ENCODE measurements at places on chromosomes 3 and 15.

GRCh38 chr15:37880009-37880834, 54.2 kb upstream of the TMCO5A start:
- DNase-seq: peak; percentile 43

DNA sequence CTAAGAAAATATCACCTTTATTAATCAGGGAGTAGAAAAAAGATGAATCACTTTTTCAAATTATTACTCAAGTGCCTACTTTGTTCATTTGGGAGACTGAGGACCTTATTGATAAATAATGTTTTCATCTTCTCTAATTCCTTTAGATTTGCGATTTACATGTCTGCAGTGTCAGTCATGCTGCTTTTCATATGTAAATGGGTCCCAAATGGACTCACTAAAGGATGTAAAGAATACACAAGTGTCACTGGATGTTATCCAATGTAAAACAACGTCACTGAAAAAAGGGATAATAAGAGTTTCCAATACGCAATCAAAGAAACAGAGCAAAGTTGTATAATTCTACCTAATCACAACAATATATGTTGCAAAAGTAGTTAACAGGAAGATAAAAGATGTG, 84.9 kb downstream of the TFDP2 start:
- peak; percentile 84 for DNase-seq

DNA sequence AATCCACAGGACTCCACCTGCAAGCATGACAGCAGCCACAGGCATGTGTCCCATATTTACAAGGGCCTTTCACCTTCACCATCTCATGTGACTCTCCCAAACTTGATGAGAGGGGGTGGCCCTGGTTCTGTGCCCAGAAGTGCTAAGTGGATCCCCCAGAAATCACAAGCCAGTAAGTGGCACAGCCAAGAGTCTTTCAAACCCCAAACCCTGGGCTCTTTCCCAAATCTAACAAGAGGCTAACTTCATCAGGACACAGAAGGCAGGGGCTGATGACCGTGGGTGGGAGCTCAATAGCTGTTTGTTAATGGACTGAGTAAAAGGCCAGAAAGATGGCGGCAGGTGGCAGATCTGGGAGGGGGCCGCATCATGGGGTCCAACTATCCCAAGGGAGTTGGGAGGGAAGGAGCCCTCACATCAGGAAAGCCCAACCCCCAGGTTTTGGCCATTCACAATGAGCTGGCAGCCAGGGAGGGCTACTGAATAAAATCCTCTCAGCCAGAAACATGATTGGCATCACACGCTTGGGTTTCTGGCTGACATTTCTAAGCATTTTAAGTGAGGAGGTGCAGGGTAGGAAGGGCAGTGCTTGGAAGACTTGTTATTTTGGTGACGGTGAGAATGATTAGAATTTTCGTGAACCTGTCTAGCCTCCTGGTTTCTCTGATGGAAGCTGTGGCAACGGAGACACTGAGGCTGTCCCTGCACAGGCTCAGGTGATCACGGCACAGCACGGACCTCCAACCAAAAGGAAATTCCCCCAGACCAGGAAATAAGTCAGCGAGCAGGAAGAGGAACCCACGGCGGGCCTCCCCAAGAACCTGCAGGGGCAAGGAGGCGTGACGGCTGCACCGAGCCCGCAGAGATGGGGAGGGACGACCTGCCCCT, 109.3 kb downstream of the OXNAD1 start:
- DNase-seq: no peak

DNA sequence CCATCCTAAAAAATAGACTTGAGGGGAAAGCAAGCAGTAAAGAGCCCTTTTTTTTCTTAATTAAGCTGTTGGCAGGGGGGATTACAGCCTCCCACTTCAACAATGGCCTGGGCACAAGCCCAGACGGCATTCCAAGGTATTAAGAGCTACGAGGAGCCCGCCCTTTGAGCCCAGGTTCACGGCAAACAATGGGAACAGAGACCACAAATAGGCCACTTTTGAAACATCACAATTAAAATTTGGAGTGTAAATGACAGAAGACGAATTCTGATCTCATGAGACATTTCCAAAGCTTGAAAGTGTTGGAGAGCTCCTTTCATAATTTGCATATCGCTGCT, 8.9 kb downstream of the CHSY1 start:
- peak; percentile 86 for DNase-seq

GRCh38 chr15:91219206-91219605, 119.1 kb downstream of the SV2B start:
- DNase-seq: no peak

DNA sequence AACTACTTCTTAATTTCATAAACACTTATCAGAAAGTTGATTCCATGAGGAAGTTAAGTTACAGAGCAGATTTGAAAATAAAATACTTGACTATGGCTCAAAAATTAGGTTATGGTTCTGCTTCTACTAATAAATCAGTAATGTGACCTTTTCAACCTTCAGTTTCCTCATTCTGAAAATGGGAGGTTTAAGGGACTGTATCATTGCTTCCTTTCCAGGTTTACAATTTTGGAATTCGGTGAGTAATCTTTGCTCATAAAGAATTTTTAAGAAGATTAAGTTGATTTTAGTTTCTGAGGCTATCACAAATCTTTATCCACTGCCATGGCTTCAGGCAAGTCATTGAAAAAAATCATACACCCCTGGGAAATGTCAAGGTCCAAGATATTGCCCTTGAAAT, 1061.2 kb downstream of the DIPK2A start:
- DNase-seq: no peak

GRCh38 chr3:15433531-15433930, 6.1 kb downstream of the EAF1 start:
- DNase-seq: no peak

DNA sequence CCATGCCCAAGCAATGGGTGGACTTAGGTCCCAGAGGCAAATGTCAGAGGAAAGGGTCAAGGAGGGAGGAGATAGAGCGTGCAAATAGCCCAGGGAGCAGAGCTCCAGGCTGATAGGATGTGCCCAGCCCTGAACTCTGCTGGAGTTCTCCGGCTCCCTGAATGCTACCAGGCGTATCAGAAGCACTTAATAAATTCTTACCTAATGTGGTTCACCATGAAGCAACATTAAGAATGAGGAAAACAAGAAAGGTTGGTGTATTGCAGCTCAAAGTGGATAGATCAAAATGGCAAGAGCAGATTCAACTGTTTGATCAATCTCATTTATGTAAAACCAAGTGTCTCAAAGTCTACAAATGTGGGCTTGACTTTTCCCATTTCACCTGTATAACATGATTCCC, 38.3 kb downstream of the PXYLP1 start:
- DNase-seq: no peak

DNA sequence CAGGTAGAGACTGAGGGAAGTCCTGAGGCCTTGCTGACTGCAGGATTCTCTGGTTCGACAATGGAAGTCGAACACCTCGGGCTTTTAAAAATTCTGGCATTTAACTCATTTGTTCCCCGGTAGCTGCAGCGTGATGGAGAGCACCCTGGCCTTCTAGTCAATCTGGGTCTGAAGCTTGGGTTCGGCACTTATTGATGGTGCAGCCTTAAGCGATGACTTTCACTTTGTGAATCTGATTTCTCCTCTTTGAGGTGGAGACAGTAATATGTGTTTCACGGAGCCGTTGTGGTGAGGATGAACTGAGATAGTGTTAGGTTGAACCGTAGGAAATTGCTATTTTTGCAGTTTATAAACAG, 621 bp upstream of the PARP6 start:
- no peak for DNase-seq

GRCh38 chr15:55613727-55614126, 25.6 kb upstream of the PYGO1 start:
- no peak for DNase-seq

DNA sequence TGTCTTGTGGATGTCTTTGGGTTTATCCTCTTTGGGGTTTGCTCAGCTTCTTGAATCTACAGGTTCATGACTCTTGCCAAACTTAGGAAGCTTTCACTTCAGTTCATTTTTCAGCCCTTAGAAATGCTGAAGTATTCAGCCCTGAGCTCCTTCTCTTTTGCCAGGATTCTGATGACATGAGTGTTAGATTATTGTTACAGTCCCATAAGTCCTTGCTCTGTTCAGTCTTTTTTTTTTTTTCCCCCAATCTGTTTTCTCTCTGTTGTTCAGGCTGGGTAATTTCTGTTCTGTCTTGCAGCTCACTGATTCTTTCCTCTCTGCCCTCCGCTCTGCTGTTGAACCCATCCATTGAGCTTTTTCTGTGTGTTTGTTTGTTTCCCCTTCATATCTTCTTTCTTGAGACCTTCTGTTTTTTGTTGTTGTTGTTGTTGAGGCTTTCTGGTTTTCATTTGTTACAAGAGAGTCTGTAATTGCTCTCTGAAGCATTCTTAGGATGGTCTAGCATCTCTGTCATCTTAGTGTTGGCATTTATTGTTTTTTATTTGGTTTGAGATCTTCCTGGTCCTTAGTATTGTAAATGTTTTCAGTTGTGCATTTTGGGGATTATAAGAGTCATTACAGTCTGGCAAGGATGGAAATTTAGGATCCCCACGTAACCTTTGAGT, 18.4 kb downstream of the LRCH3 start:
- no peak for DNase-seq

DNA sequence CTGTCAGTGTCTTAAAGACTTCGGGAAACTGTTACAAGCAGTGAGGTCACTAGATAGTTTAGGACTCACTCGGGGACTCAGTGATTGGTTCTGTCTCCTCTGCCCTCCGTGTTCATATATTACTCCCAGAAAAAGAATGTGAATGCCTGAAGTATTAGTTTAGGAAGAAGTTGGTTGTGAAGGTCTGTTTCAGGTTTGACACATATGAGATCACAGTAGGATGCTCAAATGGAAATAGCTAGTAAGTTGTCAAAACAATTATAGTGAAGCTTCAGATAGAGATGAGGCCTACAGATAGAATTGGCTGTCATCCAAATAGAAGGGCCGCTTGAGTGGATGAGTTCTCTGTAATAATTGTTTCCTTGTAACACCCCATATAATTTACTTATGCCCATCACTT, 172.6 kb downstream of the PLCL2 start:
- DNase-seq: no peak

- no peak for DNase-seq
Observed at GRCh38 chr3:72405943-72406566, 442.2 kb downstream of the SHQ1 start.

- DNase-seq: no peak
Observed at GRCh38 chr3:36814776-36815175, 50.4 kb upstream of the DCLK3 start.

- DNase-seq: no peak
Observed at GRCh38 chr3:105214590-105214989, 152.1 kb upstream of the ALCAM start.

GRCh38 chr3:51580418-51580817, 41.9 kb downstream of the RAD54L2 start:
- peak; percentile 61 for DNase-seq

GRCh38 chr15:24678485-24678884, 2.9 kb downstream of the NPAP1 start:
- DNase-seq: no peak

DNA sequence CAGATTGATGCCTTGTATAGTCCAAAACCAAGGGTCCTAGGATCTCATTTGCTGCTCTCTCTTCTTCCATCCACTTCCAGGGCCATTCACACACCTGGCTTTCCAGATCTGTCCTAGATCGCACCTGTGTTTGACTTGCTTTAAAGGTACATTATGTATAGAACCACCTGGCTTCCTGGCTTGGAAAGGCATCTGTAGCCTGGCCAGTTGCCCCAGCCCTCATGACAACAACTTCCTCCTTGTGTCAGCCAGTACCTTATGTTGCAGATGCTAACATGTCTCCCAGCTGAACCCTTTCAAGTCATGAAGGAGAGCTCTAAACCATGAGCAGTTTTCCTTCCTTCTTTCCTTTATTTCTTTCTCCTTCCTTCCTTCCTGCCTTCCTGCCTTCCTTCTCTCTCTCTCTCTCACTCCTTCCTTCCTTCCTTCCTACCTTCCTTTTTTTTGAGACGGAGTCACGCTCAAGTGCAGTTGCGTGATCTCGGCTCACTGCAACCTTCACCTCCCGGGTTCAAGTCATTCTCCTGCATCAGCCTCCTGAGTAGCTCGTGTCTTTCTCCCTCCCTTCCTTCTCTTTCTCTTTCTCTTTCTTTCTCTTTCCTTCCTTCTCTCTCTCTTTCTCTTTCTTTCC, 2.5 kb upstream of the HTR3C start:
- no peak for DNase-seq

GRCh38 chr15:42804739-42805138, 67.8 kb upstream of the CDAN1 start:
- no peak for DNase-seq

DNA sequence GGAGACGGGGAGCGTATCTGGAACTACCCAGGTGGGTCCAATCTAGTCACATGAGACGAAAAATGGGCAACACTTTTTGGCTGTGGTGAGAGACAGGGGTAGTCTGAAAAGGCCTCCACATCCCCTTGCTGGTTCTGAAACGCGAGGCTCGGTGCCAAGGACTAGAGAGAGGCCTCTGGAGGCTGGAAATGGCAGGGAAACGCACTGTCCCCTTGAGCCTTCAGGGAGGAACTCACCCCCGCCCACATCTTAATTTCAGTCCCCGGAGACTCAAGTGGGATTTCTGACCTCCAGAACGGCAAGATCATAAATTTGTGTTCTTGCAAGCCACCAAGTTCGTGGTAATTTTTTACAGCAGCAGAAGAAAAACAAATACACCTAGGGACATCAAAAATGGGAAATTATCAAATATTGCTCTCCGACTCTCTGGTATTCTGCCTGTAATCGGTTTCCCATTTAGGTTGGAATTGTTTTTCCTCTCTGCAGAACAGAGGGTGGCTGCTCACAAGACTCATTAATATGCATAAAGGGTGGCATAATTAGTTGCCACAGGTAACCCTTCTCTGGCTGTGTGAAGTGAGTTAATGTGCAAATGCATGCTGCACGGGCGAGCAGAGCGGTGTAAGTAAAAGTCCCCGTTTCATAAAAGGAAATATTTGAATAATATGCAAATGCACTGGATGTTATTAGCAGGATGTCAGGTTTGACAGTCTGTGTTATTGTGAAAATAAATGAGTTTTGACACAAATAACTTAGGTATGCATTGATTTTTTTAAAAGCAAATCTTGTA, 185.7 kb downstream of the ARRDC4 start:
- no peak for DNase-seq

- DNase-seq: no peak
Observed at GRCh38 chr3:122800031-122800430, 5.2 kb downstream of the SLC49A4 start.

DNA sequence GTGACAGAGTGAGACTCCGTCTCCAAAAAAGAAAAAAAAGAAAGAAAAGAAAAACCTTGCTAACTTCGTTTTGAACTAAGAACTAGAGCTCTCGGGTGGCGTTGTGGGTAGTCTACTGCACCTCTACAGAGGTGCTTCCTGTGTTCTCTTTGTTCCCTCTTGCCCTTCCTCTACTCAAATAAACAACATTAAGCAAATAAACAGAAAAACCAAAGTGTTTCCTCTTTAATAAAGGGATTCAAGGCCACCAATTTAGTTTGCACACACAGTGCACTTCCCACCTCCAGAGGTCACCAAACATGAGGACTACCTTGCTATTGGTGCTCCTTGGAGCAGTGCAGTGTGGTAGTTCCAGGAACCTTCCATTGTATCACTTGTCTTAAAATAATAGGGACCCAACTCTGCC, 354.2 kb upstream of the TBL1XR1 start:
- DNase-seq: no peak
